NCI-H1417 treated with DMSO at 0.1 percent for 48 hours (cell line): ENCODE measurements at places on chromosomes 6 and 20.

GRCh38 chr20:59195316-59195993 lies 31.8 kb downstream of the ZNF831 start:
- DNase-seq = no peak

GRCh38 chr6:147704691-147705090 lies 196.2 kb downstream of the SAMD5 start:
- DNase-seq = no peak

- no peak for DNase-seq
Measured at GRCh38 chr6:41637194-41638001, 870 bp upstream of the MDFI start.

GRCh38 chr6:132210886-132211563 lies 190.2 kb downstream of the MOXD1 start:
- no peak for DNase-seq

DNA sequence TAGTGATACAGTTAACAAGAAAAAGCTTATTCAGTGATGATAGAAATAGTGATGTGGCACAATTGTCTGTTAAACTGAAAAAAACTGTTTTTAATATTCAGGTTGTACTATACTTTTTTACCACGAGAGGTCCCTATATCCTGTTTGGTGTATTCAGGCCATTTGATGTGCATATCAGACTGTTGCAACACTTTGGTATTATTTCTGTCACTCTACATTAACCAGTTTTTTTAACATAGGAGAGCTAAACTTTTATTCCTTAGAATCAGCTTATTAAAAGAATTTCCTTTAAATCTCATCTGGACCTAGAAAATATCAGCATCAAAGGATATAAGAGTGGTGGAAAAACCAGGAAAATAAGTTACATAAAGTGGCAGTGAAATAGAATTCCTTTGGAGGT lies 36.8 kb downstream of the TSPYL4 start:
- DNase-seq = no peak

DNA sequence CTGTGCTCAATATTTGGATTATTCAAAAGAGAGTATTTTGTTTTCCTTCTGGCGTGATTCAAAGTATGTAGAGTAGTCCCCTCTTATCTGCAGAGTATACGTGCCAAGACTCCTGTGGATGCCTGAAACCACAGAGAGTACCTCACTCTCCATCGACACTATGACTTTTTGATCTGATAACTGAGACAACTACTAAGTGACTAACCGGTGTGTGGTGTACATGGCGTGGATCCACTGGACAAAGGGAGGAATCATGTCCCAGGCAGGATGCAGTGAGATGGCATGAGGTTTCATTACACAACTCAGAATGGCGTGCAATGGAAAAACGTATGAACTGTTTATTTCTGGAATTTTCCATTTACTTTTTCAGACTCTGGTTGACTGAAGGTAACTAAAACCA lies 112.2 kb upstream of the PDE7B start:
- no peak for DNase-seq

DNA sequence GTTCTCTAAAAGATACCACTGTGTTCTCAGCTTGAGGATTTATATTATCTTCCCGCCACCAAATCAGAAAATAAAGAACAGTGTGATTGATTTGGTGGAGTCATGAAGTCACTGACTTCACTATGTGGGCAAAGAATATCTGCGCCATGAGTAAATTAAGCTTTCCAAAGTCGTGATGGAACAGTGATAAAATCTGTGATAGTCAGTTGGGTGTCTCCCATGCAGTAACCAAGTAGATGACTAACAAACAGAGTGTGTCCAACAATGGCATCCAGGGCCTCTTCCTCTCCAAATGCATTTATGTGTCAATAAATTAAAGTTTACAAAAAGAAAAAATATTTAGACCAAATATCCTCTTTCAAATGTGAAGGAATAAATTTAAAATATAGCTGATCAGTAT lies 87.0 kb upstream of the DST start:
- no peak for DNase-seq
